AG08396 (cell line): ENCODE measurements at places on chromosomes 13 and 19.

DNA sequence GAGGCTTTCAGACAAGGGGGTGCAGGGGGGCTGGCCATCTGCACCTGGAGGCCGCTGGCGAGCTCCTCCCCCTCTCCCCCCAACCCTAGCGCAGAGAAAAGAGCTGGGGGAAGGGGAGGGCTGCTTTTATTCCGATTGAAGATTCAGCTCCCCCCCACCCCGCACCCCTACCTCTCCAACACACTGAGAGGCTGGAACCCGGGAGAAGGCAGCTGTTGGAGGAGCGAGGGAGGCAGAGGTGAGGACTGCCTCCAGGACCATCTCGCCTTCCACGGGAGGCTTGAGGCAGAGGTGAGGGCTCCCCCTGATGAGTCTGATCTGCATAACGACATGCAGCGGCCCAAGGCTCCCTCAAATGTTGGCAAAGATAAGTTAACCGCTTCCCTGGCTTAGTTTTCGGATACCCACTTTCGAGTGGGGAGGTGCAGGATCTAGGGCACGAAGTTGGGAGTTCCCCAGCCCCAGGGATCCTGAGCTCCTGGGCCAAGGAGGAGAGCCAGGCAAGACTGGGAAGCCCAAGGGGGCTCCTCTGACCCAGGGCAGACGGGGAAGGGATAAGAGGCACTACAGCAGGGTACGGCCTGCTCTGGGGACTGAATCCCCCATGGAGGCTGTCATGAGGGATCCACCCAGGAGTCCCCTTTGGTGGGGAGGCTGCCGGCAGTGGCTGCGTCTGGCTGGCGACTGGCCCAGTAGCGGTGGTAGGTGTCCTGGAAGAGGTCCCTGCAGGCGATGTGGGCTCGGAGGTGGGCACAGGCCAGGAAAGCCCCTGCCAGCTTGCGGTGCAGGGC is 1.2 kb upstream of the NUMBL start:
- no peak for DNase-seq

DNA sequence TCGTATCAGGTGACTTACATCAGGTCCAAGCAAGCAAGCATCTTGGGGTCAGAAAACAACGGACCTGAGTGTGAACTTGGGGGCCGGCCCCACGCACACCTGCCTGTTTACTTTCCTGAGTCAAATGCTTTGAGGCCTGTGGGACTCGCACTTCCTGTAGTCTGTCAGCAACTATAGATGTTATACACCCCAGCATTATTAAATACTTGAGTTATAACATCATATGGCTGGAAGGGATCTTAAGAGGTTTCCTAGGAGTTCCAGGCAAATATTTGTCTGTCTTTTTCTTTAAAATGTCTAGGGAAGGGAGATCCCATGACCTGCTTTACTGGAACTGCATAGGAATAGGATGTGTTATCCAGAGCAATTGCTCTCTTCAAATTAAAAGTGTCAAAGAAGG is 280.6 kb downstream of the SHISA2 start:
- DNase-seq = no peak

- DNase-seq = peak; percentile 20
Measured at GRCh38 chr13:50989476-50989875, 79.9 kb downstream of the RNASEH2B start.

GRCh38 chr13:33919120-33919519 is 101.2 kb downstream of the RFC3 start:
- no peak for DNase-seq

DNA sequence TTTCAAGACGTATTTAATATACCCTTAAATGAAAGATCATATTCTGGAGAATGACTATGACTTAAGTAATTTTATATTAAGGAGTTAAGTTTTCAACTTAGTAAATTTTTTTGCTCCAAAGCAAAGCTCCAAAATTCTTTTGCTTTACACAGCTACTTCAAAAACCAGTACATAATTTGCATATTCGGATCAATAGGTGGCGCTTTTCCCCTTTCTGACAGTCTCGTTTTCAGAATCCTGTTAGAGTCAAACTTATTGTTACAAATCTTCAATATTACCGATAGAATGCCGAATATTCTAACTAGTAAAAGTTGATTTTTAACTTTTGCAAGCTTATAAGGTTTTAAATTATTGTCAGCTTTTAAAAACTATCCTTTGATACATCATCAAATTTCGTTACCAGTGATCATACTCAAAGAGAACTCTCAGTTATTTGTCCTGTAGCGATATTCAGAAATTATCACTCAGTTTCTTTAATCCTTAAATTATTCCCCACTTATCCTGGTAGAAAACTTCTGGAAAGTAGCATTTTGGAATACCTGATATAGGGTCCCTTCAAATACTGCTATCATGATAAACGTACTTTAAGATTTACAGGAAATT is 852.7 kb upstream of the KLHL1 start:
- no peak for DNase-seq

DNA sequence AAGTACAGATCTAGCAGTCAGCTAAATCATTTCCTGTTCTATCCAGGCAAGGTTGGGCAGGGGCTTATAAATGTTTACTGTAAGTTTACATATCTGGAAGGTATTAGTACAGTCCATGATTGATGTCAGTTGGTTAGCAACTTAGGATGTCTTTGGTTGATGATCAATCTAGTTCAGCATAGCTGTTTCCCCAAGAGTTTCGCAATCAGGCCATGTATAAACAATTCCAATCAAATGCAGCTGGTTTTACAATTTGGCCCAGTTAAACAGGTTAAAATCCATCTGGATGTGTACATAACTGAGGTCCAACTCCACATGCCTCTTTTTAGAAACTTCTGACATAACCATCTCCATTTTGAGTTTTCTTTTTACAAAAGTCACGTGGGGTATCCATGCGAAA is 6.9 kb downstream of the ZNF221 start:
- peak; percentile 59 for DNase-seq

DNA sequence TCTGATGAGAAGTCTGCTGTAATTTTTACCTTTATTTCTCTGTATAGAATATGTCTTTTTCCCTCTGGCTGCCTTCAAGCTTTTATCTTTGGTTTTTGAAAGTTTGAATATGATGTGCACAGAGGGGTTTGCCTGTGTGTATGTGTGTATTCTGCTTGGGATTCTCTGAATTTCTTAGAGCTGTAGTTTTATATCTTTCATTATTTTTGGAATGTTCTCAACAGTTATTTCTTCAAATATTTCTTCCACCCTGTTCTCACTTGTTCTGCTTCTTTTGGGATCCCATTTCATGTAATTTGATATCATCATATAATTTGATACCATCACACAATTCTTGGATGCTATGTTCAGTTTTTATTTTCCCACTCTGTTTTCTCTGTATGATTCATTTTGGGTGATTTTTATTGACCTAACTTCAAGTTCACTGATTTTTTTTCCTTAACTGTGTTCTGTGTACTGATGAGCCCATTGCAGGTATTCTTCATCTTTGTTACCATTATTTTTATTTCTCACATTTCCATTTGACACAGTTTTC is 7.5 kb downstream of the COG3 start:
- no peak for DNase-seq

- DNase-seq = no peak
Measured at GRCh38 chr13:98847780-98848179, 95.3 kb upstream of the SLC15A1 start.

DNA sequence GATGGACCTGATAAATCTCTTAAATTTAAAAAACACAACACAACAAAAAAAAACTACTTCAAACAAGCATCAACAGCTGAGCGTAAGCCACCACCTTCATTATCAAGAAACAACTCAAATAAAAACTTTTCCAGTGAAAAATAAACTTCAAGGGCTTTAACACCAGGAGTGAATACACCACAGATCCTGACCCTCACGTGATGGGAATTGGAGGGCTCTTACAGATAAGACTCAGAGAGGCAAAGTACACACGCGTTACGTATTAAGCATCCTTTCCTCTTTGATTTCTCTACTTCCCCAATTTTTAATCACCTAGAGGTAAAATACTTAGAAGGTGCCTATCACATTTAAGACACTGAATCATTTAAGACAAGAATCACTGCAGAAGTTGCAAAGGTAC is 573 bp upstream of the STARD13 start:
- no peak for DNase-seq

DNA sequence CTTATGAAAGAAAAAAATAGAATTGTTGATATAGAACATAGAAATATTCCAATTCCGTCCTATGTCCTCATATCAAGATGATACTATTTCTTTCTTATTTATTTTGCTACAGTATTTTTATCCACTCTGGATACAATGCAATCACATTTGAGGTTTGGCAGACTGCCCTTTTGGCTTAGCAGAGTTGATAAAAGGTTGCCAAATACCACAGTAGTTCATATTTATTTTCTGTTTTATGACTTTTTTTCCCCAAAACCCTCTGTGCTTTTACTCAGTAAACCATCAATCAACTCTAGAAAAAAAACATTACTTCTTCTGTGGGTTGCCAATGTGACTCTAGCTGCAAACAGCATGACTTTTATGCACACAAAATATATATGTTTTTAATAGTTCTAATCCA is 424.5 kb downstream of the PCDH9 start:
- DNase-seq = no peak

- DNase-seq = no peak
Measured at GRCh38 chr13:98923641-98924397, 54.0 kb downstream of the DOCK9 start.

DNA sequence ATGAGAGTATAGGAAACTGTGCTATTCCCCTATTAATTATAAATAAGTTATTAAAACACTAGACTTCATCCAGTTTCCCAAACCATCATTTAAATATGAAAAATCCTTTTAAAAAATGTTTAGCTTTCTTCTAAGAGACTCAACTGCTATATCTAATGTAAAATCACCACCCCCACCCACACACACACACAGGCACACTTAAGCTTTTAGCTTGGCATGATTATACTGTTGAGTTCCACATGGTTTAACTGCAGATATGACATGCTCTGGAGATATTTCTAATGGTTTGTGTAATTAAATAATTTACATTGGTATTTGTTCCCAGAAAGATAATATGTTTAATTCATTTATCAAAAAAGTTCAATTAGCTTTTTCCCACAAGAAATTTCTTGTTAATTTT is 1700.1 kb upstream of the SLC10A2 start:
- DNase-seq = no peak

DNA sequence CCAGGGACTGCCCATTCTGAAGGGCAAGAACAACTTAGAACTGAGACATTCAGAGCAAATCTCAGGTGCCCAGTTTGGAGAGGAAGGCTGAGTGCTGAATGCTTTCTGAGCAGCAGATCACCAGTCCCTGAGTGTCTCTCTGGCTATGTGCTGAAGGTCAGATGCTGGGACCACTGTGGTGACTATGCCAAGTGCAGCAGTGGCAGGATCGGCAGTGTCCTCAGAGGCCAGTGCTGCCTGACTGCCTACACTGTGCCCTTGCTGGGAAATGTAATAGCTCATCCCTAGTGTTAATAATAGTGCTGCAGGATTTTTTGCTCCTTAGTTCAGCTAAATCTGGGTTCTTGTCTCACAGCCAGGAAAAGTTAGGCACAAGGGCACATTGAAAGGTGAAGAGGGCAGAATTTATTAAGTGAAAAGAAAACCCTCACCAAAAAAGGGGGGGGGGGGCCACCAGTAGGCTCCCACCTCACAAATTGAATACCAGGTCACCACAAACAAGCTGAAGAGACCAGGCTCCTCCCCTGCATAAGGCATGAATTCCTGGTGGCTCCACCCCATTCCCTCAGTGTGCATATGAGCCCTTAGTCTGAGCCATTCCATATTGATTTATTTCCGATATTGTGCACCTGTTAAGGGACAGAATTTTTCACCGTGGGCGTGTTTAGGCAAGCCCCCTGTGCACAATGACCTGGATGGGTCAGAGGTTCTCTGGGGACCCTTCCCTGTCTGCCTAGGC is 18.5 kb downstream of the RFXAP start:
- DNase-seq = no peak

DNA sequence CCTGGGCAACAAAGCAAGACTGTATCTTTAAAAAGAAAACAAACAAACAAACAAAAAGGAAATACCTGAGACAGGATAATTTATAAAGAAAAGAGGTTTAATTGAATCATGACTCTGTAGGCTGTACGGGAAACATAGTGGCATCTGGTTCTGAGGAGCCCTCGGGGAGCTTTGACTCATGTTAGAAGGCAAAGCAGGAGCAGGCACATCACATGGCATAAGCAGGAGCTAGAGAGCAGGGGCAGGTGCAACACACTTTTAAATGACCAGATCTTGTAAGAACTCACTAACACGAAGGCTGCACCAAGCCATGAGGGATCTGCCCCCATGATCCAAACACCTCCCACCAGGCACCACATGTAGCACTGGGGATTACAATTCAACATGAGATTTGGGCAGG is 13.2 kb upstream of the OR10H2 start:
- no peak for DNase-seq

GRCh38 chr13:73025217-73026012 is 33.4 kb upstream of the KLF5 start:
- DNase-seq = no peak

GRCh38 chr13:29397265-29397664 is 198.2 kb downstream of the SLC7A1 start:
- DNase-seq = no peak

DNA sequence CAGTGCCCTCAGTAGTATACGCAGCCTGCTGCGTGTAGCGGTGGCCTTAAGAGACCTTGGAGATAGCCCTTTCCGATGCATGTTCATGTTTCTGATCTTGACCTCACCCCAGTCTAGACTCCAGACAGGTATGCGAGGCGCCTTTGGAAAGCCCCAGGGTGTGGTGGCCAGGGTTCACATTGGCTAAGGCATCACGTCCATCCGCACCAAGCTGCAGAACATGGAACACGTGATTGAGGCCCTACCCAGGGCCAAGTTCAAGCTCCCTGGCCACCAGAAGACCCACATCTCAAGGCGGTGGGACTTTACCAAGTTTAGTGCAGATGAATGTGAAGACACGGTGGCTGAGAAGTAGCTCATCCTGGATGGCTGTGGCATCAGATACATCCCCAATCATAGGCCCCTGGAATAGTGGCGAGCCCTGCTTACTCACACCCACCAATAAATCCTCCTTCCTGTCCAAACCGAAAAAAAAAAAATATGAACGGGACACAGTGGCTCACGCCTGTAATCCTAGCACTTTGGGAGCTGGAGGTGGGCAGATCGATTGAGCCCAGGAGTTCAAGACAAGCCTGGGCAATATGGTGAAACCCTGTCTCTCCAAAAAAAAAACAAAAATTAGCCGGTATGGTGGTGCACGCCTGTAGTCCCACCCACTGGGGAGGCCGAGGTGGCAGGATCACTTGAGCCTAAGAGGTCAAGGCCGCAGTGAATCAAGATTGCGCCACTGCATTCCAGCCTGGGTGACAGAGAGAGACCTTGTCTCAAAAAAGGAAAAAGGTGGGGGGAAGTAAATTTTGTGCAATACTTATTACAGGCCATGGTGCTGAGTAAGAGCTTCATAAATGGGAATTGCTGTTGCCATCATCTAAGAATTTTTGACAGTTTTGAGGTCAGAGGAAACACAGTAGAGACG is 12.4 kb upstream of the CBLC start:
- no peak for DNase-seq

- DNase-seq = no peak
Measured at GRCh38 chr13:39682788-39683187, 27.3 kb downstream of the COG6 start.
